ENCODE measurements at places on chromosomes 3 and 15.

DNA sequence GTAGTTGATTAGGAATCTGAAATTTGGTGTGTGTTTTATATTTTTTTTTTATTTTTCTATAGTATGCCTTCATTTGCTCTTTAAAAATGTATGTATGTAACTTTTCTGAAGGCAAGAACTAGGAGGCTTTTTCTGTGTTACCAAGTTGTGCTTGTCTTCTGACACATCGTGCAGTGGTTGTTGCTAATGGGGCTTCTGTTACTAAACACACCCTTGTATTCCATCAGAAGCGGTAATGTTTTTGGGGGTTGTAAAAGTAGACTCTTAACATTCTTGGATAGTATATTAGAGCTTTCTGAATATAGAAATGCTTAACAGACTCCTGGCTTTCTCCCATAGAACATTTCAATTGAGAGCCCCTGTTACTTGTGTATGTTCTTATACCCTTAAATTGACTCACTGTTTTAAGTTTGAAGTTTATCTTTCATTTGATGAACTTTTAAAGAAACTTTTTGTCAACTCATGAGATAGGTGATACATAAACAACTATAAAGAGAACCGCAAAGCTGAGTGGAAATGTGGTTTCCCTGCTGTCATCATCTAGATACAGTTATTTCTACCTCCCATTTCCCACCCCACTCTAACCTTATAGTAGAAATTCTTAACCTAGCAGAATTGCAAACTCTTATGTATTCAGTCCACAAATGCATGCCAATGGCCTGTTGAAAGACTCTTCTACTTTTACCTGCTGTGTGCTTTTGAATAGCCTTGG is 2.5 kb downstream of the TIPARP start:
- no peak for DNase-seq

DNA sequence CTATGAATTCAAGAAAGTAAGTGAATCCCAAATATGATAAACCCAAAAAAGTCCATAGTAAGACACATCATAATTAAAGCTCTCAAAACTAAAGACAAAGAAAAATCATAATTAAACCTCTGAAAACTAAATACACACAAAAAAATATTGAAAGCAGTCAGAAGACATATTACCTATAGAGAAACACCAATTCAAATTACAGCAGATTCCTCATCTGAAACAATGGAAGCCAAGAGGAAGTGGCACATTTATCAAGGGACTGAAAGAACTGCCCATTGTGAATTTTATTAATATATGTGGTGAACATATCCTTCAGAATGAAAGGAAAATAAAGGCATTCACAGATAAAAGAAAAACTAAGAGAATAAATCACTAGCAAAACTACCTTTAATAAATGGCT is 128.2 kb downstream of the SCAPER start:
- DNase-seq: no peak

DNA sequence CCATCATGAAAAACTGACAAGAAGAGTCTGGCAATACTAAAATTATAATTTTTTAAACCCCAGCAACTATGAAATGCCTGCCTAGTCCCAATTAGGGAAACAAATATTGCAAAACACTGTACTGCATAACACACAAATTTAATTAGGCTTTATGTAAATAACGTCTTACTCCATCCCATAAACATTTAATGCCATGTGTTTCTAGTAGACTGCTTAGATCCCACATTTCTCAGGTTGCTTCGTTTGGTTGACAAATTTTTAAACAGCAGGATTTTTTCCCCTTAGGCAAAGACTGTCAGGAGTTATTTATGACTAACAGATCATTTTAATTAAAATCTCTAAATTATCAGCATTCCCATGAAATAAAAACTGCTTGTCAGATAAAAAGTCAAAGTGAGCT is 29.9 kb downstream of the EIF2AK4 start:
- no peak for DNase-seq

- no peak for DNase-seq
Observed at GRCh38 chr3:138725116-138725515, 109.6 kb downstream of the PIK3CB start.

- DNase-seq: no peak
Observed at GRCh38 chr3:79278681-79279080, 489.1 kb downstream of the ROBO1 start.

GRCh38 chr3:29214009-29214658 is 66.7 kb upstream of the RBMS3 start:
- no peak for DNase-seq

- DNase-seq: no peak
Observed at GRCh38 chr3:148748283-148748682, 50.6 kb downstream of the AGTR1 start.

- DNase-seq: no peak
Observed at GRCh38 chr3:49279376-49279775, 2.3 kb upstream of the C3orf62 start.

DNA sequence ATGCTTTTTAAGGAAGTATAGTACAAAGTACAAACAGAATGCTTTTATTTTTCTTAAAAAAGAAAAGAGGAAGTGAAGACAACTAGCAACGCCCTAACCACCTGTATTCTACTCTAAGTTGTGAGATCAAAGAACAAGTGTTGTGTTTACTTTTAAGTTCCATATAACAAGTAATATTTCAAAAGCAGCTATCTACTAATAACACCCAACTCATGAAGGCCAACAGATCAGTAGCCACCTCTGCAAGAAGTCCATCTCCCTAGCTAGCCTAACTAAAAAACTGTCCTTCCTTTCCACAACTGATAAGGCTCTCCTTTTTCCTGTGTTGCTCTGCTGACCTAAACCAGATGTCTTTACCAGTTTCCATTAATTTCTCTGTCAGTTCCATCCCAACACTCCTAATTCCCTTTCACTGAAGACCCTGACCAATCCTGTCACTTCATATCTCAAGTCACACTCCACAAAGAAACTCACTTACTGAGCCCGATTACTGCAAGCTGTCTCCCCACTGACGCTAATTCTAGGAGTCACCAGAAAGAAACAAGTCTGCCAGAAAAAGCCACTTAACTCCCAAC is 26.9 kb downstream of the PHC3 start:
- no peak for DNase-seq

- no peak for DNase-seq
Observed at GRCh38 chr15:82066455-82066854, 20.6 kb upstream of the MEX3B start.

GRCh38 chr3:67916353-67916752 is 261.9 kb upstream of the SUCLG2 start:
- DNase-seq: no peak

DNA sequence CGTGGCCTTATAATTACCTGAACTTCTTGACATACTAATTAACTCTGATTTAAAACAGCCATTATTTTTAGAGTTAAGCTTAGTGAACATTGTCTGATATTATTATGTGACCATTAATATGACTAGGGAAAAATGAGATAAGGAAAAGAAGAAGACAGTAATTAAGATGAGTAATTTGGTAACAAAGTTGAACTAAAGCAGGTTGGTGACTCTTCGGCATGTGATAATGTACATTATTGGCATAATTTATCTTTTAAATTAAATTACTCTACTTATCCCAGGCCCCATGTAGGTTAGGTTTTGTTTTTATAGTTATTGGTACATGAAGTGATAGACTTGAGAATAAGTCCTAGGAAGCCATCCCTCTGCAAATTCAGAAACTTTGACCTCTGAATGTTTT is 249.7 kb upstream of the CFAP20DC start:
- no peak for DNase-seq

GRCh38 chr3:185164428-185165217 is 11.8 kb upstream of the C3orf70 start:
- no peak for DNase-seq

DNA sequence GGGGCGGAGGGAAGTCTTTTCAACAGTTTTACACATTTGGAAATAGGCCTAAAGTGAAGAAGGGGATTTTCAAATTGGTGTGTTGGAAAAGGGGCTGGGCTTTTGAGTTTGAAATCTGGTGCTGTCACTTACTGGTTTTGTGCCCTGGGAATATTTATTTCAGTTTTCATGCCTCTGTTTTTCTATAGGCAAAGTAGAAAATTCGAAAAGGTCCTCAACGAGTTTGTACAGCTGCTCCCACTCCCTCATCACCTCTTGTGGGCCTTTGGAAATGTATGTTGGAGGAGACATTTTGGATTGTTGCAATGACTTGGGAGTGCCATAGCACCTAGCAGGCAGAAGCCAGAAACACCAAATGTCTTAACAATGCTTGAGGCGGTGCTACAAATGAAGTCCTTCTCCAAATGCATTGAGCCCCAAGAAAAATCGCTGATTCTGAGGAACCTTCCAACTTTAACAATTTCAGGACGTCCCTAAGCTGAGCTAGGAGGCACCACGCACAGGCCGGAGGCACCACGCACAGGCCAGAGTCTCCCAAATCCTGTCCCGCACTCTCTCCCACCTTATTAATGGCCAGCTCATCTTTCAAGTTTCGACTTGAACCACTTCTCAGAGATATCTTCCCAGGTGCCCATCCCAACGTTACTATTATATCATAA is 639 bp upstream of the POLR2M start:
- DNase-seq: no peak

GRCh38 chr3:171149526-171150116 is 123.1 kb upstream of the SLC2A2 start:
- DNase-seq: no peak

- no peak for DNase-seq
Observed at GRCh38 chr3:144121661-144122060, 150.0 kb downstream of the DIPK2A start.

GRCh38 chr3:169062501-169062900 is 601.0 kb downstream of the MECOM start:
- no peak for DNase-seq

- DNase-seq: no peak
Observed at GRCh38 chr15:68209735-68210408, 4.7 kb upstream of the CALML4 start.

GRCh38 chr3:111596328-111596727 is 1.2 kb upstream of the ZBED2 start:
- DNase-seq: no peak

DNA sequence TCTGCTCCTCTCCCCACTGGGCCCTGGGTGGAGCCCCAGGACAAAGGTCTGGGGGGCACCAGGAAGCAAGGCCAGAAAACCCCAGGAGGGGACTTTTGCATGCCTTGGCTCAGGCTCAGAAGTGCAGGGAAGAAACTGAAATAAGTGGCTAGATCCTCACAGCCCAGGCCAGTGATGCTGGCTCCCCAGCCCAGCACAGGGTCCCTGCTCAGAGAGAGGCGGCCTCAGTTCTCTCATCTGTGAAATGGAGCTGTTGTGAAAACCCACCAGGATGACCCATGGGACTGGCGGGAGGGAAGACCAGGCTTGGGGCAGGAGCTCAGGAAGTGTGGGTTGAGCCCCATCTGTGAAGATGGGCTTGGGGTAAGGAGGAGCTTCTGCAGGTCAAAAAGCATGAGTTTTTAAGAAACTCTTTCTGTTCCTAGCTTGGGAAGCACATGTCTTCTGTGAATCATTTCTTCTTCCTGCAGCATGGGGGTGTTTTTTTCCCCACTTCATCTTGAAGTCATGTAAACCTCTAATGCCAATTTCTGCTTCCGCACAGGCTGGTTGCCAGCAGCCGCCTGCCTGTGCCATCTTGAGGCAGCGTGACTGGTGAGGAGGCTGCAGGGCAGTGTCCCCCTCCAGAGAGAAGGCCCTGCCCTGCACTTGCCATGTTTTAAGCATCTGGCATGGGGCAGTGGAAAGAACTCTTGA is 118.6 kb downstream of the SMAD6 start:
- DNase-seq: no peak

- DNase-seq: no peak
Observed at GRCh38 chr15:77821188-77821958, 188.7 kb upstream of the LINGO1 start.

- DNase-seq: no peak
Observed at GRCh38 chr3:65402597-65402996, 636.1 kb downstream of the MAGI1 start.

DNA sequence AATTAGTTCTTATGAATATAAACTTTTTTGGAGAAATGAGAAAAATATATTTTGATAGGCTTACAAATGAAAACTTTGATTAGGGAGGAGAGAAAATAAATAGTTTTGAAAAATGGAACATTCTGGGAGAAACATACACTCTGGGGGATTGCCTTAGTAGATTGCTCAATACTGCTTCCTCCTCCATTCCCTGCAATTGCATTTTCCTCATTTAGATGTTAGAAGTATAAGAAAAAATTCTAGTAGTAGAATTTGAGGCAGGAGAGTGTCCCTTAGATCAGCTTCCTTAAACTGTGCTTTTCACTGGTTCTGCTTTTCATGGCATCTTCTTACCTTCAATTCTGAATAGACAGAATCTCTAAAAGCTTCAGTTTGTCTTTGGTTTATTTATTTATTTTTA is 46.2 kb upstream of the CTDSPL2 start:
- DNase-seq: no peak

GRCh38 chr3:9826815-9827573 is 16.8 kb downstream of the RPUSD3 start:
- no peak for DNase-seq

GRCh38 chr15:67212684-67213367 is 41.6 kb downstream of the AAGAB start:
- no peak for DNase-seq

- DNase-seq: no peak
Observed at GRCh38 chr15:62740141-62741004, 302.2 kb upstream of the TPM1 start.

GRCh38 chr3:170815936-170816335 is 54.1 kb downstream of the RPL22L1 start:
- no peak for DNase-seq

DNA sequence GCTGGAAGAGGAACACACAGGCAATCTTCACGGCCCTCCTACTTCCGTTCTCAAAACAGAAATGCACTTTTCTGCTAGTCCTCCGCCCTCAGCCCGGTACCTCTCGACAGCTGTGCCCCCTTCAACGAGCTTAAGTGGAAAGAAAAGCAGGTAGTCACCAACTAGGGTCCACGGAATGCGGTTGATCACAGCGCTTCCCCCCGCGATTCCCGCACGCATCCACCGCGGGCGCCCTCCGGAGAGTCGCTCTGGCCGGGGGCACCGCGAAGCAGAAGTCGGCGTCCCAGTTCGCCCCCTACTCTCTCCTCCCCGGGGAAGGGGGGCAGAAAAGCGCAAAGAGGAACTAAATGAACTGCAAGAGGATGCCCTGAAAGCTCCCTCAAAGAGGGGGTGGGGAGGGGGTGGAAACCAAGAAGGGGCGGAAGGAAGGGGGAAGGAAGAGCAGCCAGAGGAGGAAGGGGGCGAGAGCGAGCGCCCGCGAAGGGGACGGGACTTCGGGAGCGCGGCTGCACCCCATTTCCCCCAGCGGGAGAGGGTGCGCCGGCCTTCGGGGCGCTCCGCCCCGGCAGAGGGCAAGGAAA is 738 bp downstream of the ACAP2 start:
- DNase-seq: no peak

- DNase-seq: no peak
Observed at GRCh38 chr15:37014137-37014536, 86.2 kb downstream of the MEIS2 start.

- no peak for DNase-seq
Observed at GRCh38 chr3:61450866-61451265, 110.5 kb upstream of the PTPRG start.

DNA sequence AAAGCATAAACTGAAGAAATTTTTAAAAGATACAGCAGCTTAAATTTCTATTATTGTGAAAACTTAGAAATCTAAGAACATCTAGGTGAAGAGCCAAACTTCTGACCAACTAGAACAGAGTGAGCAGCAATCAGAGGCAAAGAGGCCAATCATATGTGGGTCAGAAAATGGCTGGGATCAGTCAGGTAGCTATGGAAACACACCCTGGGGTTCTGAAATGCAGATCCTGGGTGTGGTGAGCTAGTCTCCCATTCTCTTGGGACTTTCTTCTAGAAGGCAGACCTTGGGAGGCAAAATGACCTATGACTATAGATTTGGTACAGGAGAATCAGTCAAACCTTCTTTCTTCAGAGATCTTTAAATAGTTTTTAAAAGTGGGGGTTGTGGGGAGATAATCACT is 385.8 kb downstream of the TBC1D5 start:
- DNase-seq: no peak

- DNase-seq: no peak
Observed at GRCh38 chr3:40532252-40532651, 7.5 kb downstream of the ZNF621 start.

Measured in NCI-H2029 treated with DMSO at 0.1 percent for 48 hours (cell line).